Fibroblast of the aortic adventitia (primary cell): ENCODE measurements at places on chromosomes 4 and X. TPM values are rescaled to one million over a fixed set of nuclear protein-coding genes. Genes with fewer than 3 reads are reported as not detected.

- peak; percentile 0 for DNase-seq
These were observed 14.1 kb upstream of the PPARGC1A start for GRCh38 chr4:23903859-23904438.

GRCh38 chrX:9467751-9468150, 2.9 kb downstream of the TBL1X start:
- DNase-seq, result no peak

- peak; percentile 89 for DNase-seq
These were observed 205.7 kb downstream of the CAMK2D start for GRCh38 chr4:113555868-113556267.

GRCh38 chrX:128106630-128107029, 54.4 kb upstream of the ACTRT1 start:
- DNase-seq, result no peak

- DNase-seq, result no peak
These were observed 566.3 kb downstream of the IL15 start for GRCh38 chr4:142202404-142203332.

MAGED4 gene
- total RNA-seq, result 13.7 and 14.7 TPM in 2 replicates

MFAP3L gene
- total RNA-seq, result 0.82 and 3.3 TPM in 2 replicates

NAP1L3 gene
- 12.4 and 15.8 TPM in 2 replicates for total RNA-seq
